ENCODE measurements at places on chromosomes 3 and 15. TPM values are rescaled to one million over a fixed set of nuclear protein-coding genes. Genes with fewer than 3 reads are reported as not detected.
A peak's percentile ranks its signal among the peaks of the same experiment; 100 is the strongest.

- no peaks in the 10 kb centered on the region for H3K36me3 ChIP-seq
- H3K27me3 ChIP-seq, result peaks cover 25% of the 10 kb centered on the region
- DNase-seq, result no peak
- no peak overlapping the region for H3K4me3 ChIP-seq
- no peak overlapping the region for H3K27ac ChIP-seq
- peaks cover 3% of the 10 kb centered on the region for H3K4me1 ChIP-seq
These were observed 267.7 kb downstream of the XXYLT1 start for GRCh38 chr3:195003006-195003892.

GRCh38 chr3:50616003-50616769 lies 765 bp upstream of the MAPKAPK3 start:
- peak overlapping the region; percentile 95 for H3K27ac ChIP-seq
- peaks cover 52% of the 10 kb centered on the region for H3K36me3 ChIP-seq
- peak; percentile 81 for DNase-seq
- H3K4me1 ChIP-seq, result peaks cover 59% of the 10 kb centered on the region

TRIM71 gene
- total RNA-seq, result not detected

DNA sequence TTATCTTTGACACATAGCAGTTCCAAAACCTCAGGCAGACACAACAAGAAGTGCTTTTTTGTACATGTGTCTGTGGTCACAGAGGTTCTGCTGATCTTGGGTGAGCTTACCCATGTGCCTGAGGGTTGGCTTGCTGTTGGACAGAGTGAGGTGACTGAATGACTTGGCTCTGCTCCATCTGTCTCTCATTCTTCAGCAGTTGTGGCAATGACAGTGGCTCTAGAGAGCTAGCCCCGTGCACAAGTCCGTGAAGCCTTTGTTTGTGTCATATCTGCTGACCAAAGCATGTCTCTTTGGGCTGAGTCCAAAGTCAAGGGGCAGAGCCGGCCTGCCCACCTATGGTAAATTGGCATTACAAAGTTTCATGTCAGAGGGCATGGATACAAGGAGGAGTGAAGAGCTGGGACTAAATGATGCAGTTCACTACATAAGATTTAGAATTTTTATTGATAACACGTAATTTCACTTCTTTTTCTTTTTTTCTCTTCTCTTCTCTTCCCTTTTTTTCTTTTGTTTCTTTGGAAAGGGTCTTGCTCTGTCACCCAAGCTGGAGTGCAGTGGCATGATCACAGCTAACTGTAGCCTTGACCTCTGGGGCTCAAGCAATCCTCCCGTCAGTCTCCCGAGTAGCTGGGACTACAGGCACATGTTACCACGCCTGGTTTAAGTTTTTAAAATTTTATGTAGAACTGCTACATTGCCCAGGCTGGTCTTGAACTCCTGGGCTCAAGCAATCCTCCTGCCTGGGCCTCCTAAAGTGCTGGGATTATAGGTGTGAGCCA lies 77.9 kb downstream of the ITPR1 start:
- H3K36me3 ChIP-seq, result peaks cover 12% of the 10 kb centered on the region
- H3K27me3 ChIP-seq, result no peaks in the 10 kb centered on the region
- no peak overlapping the region for H3K4me3 ChIP-seq
- H3K27ac ChIP-seq, result no peak overlapping the region
- no peak for DNase-seq

DNA sequence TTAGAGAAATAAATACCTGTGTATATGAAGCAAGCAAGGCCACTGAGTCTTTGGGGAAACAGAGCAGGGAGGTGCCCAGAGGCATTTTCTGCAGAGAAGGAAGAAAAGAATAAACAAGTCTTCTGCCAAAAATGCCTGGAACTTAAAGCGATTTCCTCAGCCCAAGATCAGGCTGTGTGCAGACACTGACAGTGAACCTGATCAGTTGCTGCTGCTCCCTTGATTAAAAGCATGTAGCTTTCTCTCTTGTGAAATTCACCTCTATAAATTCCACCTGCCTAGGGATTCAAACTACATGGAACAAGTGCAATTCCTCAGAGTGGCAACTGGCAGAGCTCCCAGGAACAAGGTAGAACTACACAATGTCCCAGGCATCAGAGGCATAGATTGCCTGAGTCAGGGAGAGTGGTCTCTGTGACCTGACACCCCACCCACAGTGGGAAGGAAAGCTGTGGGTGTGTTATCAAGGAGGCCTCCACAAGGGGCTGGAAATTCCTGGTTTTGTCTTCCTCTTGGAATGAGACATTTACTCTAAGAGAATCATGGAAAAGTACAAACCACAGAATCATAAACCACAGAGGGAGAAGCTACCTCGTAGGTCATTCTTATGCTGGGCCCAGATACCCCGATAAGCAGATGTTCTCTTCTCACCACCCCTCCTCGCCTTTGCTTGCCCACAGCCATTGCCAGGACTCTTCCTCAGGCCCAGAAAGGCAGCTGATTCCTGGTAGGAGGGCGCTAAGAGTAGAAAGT lies 1.8 kb upstream of the ZBTB38 start:
- H3K36me3 ChIP-seq, result peaks cover 2% of the 10 kb centered on the region
- H3K27me3 ChIP-seq, result peaks cover 4% of the 10 kb centered on the region
- no peak for DNase-seq

FBXO40 gene
- total RNA-seq, result not detected

SLC22A13 gene
- total RNA-seq, result 0.57 TPM

LRRC15 gene
- not detected for total RNA-seq

GRCh38 chr15:91104111-91104510 lies 4.1 kb downstream of the SV2B start:
- H3K4me1 ChIP-seq, result peaks cover 12% of the 10 kb centered on the region
- H3K36me3 ChIP-seq, result no peaks in the 10 kb centered on the region
- no peak for DNase-seq
- no peak overlapping the region for H3K4me3 ChIP-seq
- no peak overlapping the region for H3K27ac ChIP-seq
- peaks cover 60% of the 10 kb centered on the region for H3K27me3 ChIP-seq

DNA sequence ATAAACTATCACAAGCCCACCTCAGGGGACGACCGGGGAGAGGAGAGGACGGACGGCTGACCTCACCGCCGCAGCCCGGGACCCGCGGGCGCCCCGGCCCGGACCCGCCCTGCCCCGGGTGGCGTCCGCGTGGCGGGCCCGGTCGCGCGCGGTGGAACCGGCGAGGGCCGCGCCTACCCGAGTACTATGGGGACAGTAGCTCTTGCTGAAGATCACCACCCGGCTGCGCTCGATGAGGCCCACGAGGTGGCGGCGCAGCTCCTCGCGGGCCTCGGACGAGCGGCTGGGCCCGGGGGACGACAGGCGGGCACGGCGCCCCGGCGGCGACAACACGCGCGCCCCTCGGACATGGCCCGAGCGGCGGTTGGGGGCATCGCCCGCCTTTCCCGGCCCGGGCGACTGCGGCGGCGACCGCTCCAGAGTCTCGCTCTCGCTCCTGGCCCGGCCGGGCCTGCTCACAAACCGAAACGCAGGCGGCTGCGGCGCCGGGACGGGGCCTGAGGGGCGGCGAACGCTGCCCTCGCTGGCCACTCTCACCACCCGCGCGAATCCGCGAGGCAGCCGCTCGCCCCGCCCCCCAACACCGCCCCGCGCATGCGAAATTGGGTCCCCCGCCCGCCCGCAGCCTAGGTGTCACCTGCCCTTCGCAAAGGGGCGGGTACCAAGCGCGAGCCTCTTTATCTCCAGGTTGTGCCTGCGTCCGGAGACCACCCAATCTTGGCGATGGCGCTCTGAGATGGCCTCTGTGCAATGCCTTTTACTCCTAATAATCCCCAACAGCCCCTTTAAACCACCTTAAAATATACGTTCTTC lies at the start of gene TXNRD3:
TSS of gene TXNRD3 (minus strand) at position 554 of the 813 bp plus-strand sequence.
- no peaks in the 10 kb centered on the region for H3K36me3 ChIP-seq
- peak; percentile 81 for DNase-seq
- peaks cover 7% of the 10 kb centered on the region for H3K4me1 ChIP-seq
- H3K27ac ChIP-seq, result no peak within 1 kb of the TSS
- H3K4me3 ChIP-seq, result peak within 1 kb of the TSS; percentile 82

CAMK2N2 gene
- total RNA-seq, result not detected

DNA sequence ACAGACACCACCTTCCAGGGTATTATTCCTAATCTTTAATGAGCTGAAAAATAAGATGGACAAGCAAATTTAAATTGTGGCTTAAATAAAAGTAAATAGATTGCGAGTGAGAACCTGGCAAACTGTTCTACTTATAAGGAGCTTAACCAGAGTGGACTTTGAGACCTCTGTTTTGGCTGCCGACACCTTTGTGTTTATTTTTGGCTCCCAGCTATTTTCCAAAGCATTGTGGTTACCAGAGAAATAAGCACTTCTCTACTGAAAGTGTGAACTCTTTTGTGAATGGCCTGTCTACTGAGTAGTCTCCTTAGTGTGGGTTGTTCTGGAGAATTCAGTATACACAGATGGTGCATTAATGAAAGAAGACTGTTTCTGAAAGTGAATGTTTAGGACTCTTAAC lies 109.4 kb downstream of the ATP8B4 start:
- H3K27me3 ChIP-seq, result peaks cover 5% of the 10 kb centered on the region
- H3K36me3 ChIP-seq, result peaks cover 26% of the 10 kb centered on the region
- no peak for DNase-seq
- no peak overlapping the region for H3K27ac ChIP-seq

GRM7 gene
- total RNA-seq, result not detected

CPNE4 gene
- total RNA-seq, result not detected

All from activated naive CD8-positive, alpha-beta T cell treated with anti-CD3 and anti-CD28 coated beads, Interleukin-2, amount 10 ng/mL, durations not matched to agents 7 days and 5 days (primary cell).